Memory B cell (primary cell): ENCODE measurements at places on chromosomes 13 and 19.

GRCh38 chr13:113538689-113539058 lies 45.9 kb upstream of the TFDP1 start:
- no peak for DNase-seq

- no peak for DNase-seq
Measured at GRCh38 chr19:48543121-48543710, 8.8 kb upstream of the SULT2B1 start.

- no peak for DNase-seq
Measured at GRCh38 chr19:2582984-2583956, 107.3 kb downstream of the GADD45B start.

DNA sequence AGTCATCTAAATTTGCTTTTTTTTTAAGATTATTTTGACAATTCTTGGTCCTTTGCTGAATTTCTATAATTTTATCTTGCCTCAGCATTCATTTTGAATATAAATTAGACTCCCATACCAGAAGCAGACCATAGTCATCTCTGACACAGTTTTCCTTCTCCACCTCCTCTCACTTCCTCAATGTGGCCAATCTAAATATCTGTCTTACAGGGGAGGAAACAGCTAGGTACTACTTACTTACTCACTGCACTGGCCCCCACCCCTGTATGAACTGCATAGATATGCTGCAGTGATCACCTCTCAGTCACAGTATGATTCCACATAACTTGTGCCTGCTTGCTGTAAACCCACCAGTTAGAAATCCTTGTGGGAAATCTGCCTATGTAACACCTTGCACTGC lies 665.6 kb downstream of the FGF9 start:
- no peak for DNase-seq

DNA sequence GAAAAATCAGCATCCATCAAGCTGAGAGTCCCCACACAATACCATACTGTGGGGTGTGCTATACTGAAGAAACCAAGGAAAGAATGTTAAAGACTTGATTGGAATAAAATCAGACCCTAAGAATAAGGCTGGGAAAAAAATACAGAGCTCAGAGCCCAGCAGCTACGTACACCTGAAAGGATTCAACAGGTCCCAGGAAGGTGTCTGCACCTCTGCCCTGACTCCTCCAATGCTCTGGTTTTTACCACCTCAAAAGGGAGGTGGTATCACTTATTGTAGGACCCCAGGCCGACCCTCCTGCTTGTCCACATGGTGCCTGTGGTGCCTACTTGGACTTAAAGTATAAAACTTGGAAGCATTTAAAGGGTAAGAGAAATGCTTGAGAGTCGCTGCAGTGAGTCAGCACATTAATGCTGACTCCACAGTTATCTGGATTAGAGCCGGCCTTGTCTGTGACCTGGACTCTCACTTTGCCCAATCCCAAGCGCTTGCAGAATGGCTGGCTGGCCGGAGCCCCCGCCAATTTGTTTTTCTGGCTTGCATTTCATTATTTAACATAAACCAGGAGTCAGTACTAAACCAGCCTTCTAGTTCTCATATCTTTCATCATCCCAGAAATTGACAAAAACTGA lies 110.1 kb downstream of the FGF14 start:
- DNase-seq, result no peak

DNA sequence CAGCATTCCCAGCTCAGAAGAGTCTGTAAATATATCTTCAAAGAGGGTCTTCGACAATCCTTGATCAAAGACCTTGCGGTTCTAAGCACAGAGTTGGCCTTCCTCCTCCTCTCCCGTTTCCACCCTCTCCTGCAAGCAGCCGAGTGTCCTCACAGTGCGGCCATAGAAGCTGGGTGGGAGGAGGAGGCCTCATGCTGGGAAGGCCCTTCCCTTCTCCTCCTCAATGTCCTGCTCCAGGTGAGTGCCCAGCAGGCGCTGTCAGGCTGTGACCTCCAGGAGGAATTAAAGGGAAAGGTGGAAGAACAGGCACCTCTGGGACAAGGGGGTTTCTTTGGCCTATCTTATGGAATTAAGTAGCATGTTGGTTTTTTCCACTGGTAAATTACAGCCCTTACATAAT lies 674.2 kb upstream of the ARGLU1 start:
- no peak for DNase-seq

DNA sequence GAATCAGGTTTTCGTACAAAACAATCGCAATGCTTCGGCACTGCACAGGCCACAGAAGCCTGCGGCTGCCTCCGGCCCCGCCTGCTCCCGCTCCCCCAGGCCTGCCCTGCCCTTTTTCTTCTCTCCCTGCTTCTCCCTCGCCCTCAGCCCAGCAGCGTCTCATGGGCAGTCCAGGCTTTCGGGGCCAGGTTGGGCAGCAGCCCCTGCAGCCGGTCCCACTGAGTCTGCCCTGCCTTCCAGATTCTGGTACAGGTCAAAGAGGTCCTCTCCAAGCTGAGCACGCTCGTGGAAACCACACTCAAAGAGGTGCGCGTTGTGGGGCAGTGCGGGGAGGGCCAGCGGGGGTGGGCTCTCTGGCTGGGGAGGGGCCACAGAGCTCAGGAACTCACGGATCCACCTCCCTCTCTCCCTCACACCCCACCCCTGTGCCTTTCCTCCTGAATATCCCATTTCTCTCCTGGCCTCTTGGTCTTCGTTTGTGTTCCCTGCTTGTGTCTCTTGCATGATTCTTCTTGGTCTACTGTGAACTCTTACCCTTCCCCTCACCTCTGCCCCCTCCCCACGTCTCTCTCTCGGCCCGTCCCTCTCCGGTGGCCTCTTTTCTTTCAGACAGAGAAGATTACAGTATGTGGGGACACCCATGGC lies 30.1 kb downstream of the CCDC8 start:
- DNase-seq, result no peak

DNA sequence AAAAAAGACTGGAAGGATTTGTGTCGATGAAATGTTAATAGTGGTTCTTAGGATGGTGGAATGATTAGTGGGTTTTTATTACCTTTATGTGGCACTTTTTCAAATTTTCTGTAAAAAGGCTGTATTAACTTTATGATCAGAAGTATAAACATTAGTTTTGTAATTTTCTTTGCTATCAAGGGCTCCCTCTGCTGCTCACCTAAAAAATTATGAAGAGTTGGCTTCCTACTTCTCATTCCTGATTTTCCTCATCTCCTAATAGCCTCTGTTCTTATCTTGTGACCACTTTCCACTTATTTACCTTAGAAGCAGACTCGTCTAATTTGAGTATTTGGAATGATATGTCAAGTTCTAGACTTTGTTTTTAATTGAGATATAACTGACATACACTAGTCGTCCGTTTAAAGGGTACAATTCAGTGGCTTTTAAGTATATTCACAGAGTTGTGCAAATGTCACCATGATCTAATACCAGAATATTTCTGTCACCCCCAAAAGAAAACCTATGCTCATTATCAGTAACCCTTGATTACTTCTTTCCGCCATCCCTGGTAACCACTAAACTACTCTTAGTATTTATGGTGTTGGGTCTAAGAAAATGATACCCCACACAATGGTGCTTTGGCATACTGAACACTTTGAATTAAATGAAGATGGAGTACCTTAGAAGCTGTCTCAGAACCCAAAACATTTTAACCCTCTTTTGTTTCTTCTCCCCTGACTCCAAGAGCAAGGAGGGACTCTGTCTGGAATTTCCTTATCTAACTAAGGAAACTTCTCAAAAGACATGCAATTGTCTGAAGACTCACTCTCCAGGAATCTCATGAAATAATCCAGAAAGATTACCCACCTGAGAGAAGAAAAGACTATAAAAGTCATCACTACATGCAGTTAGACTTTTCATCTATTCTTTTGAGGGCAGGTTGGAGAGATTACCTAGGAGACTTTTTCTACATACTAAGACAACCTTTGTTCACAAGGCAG lies 311.3 kb downstream of the DLEU7 start:
- DNase-seq, result no peak

GRCh38 chr19:36032251-36033104 lies at the start of gene CLIP3:
TSS of gene CLIP3 (minus strand) at chr19:36032873. CDS start at chr19:36032357, 516 bp downstream.
- DNase-seq, result no peak
